PC-3 (cell line): ENCODE measurements at places on chromosomes 5 and 9.

- no peak for DNase-seq
Observed at GRCh38 chr5:136210259-136210658, 17.3 kb upstream of the SMIM32 start.

- peak; percentile 56 for DNase-seq
Observed at GRCh38 chr5:136538534-136538933, 173.2 kb upstream of the TRPC7 start.

DNA sequence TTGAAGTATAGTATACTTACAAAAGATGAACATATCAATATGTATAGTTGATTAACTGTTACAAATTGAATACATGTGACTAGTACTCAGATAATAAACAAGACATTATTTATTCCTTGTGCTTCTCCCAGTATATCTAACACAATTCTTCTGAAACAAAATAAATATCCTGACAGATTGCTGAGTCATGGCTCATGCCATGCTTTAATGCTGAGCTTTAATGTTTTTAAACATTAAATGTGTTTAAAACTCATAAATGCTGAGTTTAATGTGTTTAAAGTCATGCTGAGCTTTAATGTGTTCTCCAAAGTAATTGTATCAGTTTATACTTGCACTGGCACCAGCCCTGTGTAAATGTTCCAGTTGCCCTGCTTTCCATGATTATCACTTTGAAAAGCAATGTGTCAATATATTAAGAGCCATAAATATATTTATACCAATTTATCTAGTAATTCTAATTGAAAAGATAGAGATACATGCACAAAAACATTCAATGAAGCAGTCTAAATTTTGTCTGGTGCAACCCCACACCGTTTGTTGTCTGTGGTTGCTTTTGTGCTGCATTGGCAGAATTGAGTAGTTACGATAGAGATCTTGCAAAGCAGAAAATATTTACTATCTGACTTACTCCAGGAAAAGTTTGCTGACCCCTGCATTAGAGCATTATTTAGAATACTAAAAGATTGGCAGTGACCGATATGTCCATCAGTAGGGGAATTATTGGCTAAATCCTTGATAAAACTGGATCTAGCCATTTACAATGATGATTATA, 15.7 kb downstream of the KIAA1958 start:
- peak; percentile 4 for DNase-seq

DNA sequence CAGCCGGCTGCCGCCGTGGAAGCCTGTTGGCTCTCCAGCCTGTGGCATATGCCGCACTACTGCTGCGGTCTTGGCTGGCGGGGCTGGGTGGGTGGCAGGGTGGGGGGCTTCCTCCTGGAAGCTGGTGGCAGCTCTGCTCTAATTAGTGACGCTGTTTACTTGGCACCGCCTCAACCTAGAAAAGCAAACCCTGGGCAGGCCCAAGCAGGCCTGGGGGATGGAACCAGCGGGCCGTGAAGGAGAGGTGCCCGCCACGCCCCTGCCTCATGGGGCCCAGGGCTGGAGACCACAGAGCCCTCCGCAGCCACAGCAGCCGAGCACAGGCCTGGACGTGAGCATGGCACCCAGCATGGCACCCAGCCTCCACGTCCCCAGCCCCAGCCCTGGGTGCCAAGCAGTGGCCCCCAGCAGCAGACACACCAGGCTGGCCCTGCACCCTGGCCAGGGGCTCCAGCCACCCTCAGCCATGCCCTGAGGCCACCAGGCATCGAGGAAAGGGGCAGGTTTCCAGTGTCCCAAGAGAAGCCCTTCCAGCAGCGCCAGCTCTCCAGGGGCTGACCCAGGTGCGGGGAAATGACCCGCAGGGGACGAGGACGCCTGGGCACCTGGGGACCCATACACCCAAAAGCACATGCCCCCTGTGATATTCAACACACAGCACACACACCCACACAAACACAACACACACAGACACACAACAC, 5.4 kb upstream of the CCDC187 start:
- DNase-seq, result no peak

DNA sequence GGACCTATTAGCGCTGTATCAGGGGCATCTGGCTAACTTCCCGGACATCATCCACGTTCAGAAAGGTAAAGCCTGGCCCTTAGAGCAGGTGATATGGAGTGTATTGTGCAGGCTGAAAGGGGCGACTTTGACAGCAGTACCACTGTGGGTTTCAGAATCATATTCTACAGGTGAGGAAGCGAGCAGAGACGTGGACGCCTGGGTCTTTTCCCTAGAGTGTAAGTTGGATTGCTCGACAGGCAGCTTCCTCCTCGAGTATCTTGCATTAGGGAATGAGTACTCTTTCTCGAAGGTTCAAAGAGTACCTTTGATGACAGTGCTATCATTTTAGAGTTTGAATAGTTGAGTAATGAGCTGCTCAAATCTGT, 1.9 kb downstream of the SNX18 start:
- no peak for DNase-seq

GRCh38 chr5:102700120-102700831, 54.8 kb upstream of the PAM start:
- DNase-seq, result no peak

DNA sequence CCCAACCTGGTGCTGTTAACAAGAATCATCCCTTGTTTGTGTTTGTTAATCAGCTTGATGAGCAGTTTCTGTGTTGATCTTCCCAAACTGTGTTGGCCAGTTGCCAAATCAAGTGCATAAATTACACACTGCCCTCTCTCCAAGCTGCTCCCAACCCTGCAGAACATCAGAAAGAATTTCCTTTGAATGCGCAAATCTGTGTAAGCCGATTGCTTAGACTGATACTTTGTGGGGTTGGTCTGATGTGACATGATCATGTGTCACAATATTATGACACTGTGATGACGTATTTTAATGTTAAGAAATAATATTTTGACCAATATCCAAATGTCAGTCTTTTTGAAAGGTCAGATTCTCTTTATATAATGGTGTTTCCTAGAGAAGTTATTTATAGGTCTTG, 766.4 kb upstream of the WWC1 start:
- no peak for DNase-seq

DNA sequence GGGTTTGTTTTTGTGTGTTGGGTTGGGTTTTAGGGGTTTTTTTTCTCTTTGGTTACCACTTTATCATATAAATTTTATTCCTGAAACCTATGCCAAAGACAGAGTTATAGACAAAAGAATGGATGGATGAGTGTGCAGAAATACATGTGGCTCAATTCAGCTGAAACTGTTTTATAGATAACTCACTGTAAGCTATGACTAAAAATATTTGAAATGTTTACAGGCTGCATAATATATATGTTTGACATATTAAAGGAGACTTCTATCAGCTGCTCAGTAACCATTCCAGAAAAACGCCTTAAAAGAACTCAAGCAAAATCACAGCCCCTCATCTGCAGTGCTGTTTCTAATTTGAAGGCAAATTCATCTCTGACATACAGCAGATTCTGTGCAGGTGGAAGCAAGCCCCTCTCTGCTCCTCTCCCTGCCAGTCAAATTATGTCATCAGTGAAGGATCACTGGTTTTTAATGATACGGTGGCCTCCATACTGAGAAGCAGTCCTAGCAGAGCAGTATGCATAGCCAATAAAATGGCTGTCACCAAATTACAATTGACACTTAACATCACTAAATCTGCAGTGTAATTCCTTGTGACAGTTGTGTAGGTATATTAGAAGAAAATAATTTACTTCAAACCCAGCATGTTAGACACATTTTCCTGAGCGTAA, 301.6 kb downstream of the NR2F1-AS1 start:
- peak; percentile 64 for DNase-seq

DNA sequence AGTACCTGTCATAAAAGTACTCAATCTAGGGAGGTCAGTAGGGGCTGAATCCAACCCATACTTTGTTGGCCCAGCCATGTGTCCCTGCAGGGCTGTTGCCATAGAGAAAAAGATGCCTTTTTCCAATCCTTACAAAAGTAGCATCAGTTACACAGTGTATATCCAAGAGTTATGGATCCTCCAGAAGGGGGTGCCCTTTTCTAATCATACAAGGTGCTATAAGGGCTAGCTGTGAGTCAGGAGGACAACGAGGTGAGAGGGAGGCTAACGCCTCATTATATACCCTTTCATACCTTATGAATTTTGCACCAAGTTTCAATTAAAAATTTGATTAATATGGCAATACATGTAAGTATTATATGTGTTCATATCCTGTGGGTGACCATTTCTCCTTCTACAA, 4.8 kb downstream of the KIAA0825 start:
- peak; percentile 16 for DNase-seq

DNA sequence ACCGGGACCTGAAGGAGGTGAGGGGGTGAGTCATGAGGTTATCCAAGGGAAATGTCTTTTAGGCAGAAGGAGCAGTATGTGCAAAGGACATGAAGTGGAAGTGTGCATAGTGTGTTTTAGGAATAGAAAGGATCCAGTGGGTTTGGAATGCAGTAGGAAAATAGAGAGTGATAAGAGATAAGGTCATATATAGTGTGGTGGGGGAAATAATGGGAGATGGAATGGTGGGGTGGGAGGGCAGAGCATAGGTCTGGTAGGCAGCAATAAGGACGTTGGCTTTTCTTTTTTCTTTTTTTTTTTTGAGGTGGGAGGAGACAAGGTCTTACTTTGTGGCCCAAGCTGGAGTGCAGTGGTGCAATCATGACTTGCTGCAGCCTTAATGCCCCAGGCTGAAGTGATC, 17.8 kb downstream of the SNX24 start:
- DNase-seq, result no peak

DNA sequence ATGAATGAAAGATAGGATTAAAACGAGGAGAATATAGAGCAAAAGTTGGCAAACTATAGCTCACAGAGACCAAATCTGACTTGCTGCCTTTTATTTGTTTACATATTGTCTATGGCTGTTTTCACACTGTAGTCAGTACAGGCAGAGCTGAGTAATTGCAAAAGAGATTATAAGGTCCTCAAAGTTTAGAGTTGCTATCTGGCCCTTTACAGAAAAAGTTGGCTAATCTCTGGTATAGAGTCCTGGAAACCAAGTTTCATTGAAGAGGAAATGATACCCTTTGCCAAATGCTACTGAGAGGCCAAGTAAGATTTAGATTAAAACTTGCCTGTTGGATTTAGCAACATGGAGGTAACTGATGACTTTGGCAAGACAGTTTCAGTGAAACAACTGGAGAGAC, 36.0 kb downstream of the LYRM7 start:
- DNase-seq, result no peak

- no peak for DNase-seq
Observed at GRCh38 chr9:85501456-85501855, 240.3 kb downstream of the AGTPBP1 start.

DNA sequence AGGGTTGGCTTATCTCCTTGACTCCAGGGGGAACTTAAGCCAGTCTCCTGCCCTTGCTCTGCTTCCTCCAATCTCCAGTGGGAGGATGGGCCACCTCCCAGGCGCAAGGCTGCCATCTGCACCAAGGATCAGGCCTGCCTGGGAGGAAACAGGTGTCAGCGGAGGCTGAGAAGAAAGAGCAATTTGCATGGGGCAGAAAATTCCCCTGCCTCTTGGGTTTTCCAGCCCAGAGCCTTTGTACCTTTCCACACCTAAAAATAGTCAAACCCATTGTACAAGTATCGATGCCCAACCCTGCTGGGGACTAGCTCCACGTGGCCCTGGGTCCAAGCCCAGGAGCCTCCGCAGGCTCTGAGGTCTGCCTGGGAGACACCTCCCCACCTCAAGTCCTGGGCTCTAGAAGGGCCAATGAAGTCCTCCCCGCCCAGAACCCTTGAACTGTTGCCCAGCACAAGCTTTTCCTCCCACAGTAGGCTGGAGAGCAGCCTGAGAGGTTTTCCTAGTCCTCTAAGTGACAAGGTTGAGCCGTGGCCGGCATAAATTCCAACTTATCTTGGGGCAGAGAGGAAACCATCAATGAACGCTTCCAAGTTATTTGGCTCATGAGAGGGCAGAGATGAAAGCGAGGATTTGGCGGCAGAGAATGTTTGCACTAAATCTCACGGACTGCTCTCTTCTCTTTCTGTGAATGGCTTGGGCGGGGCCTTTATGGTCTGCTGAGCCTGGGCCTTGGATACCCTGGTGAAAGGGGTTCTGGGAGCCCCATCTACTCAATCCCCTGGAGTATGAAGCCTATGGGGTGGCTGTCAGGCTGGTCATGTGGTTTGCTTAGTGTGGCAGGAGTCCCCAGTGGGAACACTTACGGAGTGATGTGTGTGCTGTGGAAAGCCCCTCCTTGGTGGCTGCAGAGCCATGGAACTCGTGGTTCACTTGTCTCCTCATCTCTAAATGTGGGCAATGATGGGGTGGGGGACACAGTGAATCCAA, 15.6 kb downstream of the JADE2 start:
- no peak for DNase-seq

DNA sequence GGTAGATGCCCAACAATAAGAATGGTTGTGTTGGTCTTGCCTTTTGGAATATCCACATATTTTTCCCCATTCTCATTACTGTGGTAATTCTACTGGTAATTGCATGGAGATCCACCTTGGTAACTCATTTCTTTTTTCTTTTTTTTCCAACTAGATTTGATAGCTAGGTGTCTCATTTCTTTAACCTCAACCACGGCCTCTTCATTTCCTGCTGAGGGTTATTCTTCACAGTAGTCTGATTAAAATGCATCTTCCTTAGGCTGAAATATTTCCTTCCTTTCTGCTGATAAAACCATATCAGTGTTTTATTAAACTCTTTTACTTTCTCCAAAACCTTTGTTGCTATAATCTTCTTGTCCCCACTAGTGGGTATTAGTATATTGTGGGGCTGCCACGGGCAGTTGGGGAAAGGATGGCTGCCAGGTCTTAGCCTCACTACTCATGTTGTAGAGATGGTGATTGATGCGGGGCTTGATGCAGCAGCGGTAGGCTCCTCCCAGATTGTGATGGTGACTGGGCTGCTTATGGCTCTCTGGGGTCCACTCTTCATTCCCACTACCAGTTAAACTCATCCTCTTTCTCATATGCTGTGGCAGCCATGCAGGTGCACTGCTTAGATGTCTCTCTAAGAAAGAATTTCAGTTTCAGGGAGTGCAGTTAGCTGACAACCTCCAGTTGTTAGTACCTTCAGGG, 35.9 kb downstream of the KIF2A start:
- no peak for DNase-seq

GRCh38 chr9:134318481-134318891, 7.8 kb upstream of the RXRA start:
- DNase-seq, result no peak

GRCh38 chr9:4262735-4263141, 37.1 kb downstream of the GLIS3 start:
- peak; percentile 88 for DNase-seq

DNA sequence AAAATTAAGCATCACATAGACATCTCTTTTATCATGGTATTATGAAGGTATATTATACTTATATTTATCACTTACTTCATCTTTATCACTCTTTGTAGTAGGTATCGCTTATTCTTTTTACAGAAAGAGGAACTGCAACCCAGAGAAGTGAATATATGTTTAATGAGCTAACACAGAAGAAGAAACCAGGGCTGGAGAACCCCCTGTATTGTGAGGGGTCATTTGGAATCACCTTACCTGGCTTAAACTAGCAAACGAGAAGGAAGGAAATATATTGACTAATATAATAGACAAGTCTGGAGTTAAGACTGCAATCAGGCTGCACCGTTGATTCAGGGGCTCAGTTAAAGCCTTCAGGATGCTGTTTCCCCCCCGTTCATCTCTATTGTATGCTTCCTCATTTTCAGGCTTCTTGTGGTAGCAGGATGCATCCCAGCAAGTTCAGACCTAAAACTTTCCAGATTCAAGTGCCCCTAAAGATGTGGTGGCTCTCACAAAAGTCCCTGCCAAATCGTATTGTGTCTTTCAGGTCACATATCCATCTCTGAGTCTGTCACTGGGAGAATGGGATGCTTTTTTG, 146.4 kb downstream of the GCNT1 start:
- DNase-seq, result no peak

GRCh38 chr5:77423022-77423750, 68.9 kb downstream of the WDR41 start:
- DNase-seq, result no peak
